ENCODE measurements at places on chromosomes 2 and 18.

GRCh38 chr2:118823633-118824032 is 23.8 kb downstream of the EN1 start:
- no peak for DNase-seq

DNA sequence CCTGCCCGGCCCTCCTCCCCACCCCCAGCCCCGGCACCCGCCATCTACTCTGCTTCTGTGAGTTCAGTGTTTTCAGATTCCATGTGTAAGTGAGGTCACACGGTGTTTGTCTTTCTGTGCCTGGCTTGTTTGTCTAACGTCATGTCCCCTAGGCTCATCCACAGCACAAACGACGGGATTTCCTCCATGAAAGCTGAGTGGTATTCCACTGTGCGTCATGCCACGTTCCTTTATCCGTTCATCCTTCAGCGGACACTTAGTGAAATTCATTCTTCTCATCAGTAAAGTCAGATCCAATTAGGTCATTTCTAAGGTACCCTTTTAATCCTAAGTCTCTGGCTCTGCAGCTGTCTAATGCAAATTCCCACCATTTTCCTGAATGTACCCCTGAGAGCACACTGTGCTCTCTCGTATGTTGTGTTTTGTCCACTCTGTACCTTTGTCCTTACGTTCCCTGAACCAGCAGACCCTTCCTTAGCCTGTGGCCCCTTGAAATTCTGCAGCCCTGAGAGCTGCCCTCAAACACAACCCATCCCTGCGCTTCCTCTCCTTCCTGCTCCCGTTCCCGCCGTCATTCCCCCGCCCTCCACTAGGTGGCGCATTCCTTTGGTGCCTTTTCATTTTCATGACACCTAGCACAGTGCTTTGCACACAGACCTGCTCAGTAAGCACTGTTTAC is 44.1 kb downstream of the TRAPPC12 start:
- DNase-seq, result peak; percentile 43

GRCh38 chr18:35842536-35842935 is 129.9 kb upstream of the RMP24 start:
- no peak for DNase-seq

DNA sequence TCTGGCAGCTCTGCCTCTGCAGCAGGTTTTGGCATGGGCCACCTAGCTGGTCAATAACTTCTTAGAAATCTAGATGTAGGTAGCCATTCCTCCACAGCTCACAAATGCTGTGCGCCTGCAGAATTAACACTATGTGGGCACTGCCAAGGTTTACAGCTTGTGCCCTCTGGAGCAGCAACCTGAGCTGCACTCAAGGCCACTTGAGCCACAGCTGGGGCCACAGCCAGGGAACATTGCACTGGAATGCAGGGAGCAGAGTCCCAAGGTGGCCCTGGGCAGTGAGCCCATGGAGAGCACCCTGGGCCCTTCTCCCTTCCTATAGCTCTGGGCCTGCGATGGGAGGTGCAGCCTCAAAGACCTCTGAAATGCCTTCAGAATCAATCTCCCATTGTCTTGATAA is 365.3 kb downstream of the SATB2 start:
- DNase-seq, result no peak

DNA sequence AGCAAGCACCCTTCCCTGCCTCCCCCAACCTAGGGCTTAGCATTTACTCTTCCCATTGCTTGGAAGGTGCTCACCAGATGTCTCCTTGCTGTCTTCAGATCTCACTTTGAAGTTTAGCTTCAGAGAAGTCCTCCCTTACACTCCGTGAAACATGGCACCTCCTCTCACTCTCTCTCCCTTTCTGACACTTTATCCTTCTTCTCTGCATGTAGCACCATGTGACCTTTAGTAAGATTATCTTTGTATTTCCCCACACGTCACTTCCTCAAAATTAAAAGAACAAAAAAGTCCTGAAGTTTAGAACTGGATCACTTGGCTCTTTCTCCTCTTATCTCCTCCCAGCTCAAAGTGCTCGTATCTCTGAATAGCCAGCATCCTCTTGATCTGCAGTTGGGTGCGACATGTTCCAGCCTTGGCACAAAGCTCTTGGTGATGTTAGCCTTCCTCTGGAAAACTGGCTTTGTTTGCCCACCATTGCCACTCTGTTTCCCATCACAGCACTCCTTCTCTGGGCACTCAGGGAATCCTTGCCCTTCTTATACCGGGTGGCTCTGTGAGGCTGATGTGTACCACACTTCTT is 40.6 kb upstream of the EPAS1 start:
- no peak for DNase-seq

DNA sequence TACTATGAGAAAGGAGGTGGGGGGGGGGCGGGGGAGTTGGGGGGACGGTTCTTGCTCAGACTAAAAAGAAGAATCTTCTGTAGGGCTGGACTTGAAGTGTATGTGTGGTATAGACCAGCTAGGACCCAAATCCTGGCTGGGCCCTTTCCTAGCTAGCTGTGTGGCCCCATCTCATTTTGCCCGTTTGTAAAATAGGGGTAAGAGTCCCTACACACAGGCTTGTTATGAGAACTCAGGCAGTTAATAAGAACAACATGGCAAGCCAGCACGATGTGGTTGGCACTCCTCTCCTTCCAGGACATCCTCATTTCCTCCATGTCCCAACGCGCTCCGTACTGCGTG is 1.1 kb downstream of the EVA1A start:
- DNase-seq, result no peak

- no peak for DNase-seq
Observed at GRCh38 chr2:150346806-150347205, 140.7 kb downstream of the RND3 start.

GRCh38 chr2:187349326-187349944 is 98.6 kb downstream of the CALCRL start:
- DNase-seq, result no peak

- DNase-seq, result no peak
Observed at GRCh38 chr2:48774251-48774650, 18.7 kb upstream of the LHCGR start.

- DNase-seq, result no peak
Observed at GRCh38 chr18:13332874-13333273, 114.3 kb downstream of the LDLRAD4 start.

GRCh38 chr2:239294571-239295054 is 106.2 kb downstream of the HDAC4 start:
- no peak for DNase-seq

GRCh38 chr2:145123606-145124005 is 603.7 kb upstream of the ZEB2 start:
- DNase-seq, result no peak

- no peak for DNase-seq
Observed at GRCh38 chr2:62506421-62506750, 391 bp upstream of the TMEM17 start.

DNA sequence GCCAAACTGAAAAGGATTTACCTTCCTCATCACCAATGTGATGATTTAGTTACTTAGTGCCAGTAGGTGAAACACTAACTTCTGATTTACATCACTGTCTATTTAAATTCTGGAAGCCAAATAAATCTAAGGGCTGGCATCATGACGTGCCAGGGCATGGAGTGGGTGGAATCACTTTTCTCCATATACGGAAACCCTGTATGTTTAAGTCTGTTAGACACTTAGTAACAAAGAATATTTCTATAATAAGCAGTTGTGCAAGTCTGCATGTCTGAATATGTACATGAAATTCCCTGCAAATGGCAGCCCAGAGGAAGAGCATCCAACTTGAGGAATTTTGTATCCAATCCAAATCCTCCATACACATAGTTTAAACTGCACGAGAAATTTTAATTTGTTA is 243.1 kb upstream of the SMAD7 start:
- no peak for DNase-seq

- DNase-seq, result no peak
Observed at GRCh38 chr2:227717687-227718567, at the start of gene SLC19A3. Gene SLC19A3 (minus strand): TSS chr2:227718028. CDS start chr2:227702318, 15,710 bp downstream.

DNA sequence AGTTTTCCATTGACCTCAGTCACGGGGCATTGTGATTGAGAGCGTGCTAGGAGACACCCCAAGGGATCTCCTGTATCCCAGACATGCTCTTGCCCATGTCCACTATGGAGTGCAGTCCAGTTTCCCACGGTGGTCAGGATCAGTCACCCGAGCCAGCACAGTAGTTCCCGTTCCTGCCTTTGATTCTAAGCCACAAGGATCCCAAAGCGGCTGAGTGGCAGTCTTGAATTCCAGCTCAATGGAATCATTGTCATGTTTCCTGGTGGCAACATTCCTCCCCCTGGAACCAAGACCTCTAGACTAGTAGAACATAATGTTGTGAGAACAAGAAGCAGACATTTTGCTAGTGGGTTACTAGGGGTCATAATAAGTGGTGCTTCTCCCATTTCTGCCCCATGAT is 154.3 kb downstream of the SEPTIN10 start:
- DNase-seq, result no peak

- no peak for DNase-seq
Observed at GRCh38 chr2:162241571-162241970, 1.7 kb downstream of the FAP start.

GRCh38 chr18:54783139-54783538 is 45.1 kb upstream of the RAB27B start:
- no peak for DNase-seq
